ENCODE measurements at places on chromosomes 6 and 20. TPM values are rescaled to one million over a fixed set of nuclear protein-coding genes. Genes with fewer than 3 reads are reported as not detected.

The DOK5 gene
- 2.2 TPM for total RNA-seq

The TUBB2B gene
- 37.8 TPM for total RNA-seq

The FLRT3 gene
- total RNA-seq: 75.7 TPM

The SLC4A11 gene
- 5.8 TPM for total RNA-seq

The XKR7 gene
- total RNA-seq: 4.9 TPM

GRCh38 chr20:48783533-48784272 lies 44.1 kb downstream of the PREX1 start:
- peaks cover 5% of the 10 kb centered on the region for H3K36me3 ChIP-seq
- peaks cover 15% of the 10 kb centered on the region for H3K4me1 ChIP-seq
- peaks cover 9% of the 10 kb centered on the region for H3K27me3 ChIP-seq
- H3K4me3 ChIP-seq: no peak overlapping the region
- no peak overlapping the region for H3K27ac ChIP-seq
- no peak for DNase-seq

DNA sequence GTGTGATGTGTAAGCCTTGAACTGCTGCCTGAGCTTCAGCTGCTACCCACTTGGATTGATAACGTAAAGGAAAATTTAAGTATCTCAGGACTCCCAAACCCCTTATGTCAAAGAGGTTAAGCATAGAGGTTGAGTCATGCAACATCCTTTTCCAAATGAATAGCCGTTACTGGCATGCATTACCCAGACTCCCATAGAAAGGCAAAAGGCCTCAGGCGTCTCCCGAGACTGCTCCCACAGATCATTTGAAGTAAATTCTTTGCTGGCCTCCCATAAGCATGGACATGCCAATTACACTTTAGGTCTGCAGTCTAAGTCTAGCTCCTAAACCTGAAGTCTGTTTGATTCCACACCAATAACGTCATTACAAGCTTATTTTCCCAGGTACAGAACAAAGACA lies 14.7 kb downstream of the IPCEF1 start:
- peaks cover 3% of the 10 kb centered on the region for H3K36me3 ChIP-seq
- no peak overlapping the region for H3K4me3 ChIP-seq
- H3K27me3 ChIP-seq: no peaks in the 10 kb centered on the region
- H3K27ac ChIP-seq: no peak overlapping the region
- no peak for DNase-seq
- H3K4me1 ChIP-seq: peaks cover 8% of the 10 kb centered on the region

DNA sequence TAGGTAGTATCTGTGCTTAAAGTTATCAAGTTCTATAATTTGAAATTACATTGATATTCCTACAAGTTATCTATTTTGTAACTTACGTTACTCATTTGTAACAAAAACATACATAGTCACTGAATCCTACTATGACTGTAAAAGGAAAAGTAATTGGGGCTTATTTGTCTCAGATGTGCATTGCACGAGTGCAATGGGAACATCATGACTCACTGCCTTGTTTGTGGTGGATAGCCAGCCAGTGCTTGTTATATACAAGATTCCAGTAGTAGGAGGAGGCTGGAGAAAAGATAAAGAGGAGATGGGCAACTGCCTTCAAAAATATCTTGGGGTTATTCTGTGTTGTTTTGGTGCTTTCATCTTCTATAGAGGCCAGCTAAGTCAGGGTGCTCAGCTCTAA lies 164.1 kb downstream of the RNF144B start:
- no peaks in the 10 kb centered on the region for H3K36me3 ChIP-seq
- no peak overlapping the region for H3K4me3 ChIP-seq
- H3K27me3 ChIP-seq: peaks cover 20% of the 10 kb centered on the region
- no peak for DNase-seq
- no peaks in the 10 kb centered on the region for H3K4me1 ChIP-seq
- no peak overlapping the region for H3K27ac ChIP-seq

Measured in type B pancreatic cell (in vitro differentiated cells).